ENCODE measurements at places on chromosomes 4 and X.

GRCh38 chrX:119398974-119399771 lies at the start of gene SLC25A43:
SLC25A43 (plus strand) TSS chrX:119399336; CDS start chrX:119399404, 68 bp downstream.
- peak; percentile 17 for DNase-seq

DNA sequence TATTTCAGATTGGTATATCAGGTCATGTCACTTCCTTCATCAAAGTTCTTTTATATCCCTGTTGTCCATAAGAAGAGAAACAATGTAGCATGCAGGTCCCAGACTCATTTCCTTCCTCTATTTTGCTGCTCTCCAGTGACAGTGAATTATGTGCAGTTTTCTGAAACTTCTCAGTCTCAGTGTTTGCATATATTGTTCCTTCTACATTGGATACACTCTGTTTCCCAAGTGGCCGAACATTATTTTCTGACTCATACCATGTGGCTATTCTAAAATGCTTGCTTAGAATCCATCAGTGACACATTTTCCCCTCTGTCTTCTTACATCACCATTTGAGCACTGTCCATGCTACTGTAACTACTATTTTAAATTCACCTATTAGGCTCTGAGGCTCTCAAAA lies 305.7 kb downstream of the PDHA2 start:
- no peak for DNase-seq

DNA sequence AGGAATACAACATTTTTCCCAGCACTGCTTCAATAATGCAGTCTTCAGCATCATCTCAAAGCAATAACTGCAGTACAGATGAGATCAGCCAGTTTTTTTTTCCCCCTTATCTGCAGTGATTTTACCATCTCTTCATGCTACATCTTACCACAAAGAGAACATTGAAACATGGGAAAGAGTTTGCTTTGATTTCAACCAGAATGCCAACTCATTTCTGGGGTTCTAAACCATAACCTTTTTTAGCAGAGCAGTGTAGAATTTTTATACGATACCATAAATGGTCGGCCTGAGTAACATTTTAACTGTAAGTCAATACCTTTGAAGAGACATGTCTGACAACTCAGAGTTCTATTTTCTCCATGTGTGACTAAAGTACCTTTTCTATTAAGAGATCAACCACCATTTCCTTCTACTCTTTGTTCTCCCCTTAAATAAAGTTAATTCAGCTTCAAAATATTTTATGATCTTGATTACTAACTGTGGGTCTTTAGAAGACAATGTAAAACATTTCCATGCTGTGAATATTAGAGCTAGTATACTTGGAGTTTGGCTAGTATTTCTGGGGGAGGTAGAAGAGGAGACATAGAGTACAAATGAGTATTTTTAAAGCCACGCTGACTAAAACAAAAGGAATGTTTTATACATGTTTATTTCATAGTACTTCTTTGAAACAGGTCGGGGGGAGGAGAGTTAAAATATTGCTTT lies 69.1 kb downstream of the TET2 start:
- DNase-seq, result no peak

- DNase-seq, result no peak
These were observed 236.2 kb upstream of the SFRP2 start for GRCh38 chr4:154025110-154025509.

DNA sequence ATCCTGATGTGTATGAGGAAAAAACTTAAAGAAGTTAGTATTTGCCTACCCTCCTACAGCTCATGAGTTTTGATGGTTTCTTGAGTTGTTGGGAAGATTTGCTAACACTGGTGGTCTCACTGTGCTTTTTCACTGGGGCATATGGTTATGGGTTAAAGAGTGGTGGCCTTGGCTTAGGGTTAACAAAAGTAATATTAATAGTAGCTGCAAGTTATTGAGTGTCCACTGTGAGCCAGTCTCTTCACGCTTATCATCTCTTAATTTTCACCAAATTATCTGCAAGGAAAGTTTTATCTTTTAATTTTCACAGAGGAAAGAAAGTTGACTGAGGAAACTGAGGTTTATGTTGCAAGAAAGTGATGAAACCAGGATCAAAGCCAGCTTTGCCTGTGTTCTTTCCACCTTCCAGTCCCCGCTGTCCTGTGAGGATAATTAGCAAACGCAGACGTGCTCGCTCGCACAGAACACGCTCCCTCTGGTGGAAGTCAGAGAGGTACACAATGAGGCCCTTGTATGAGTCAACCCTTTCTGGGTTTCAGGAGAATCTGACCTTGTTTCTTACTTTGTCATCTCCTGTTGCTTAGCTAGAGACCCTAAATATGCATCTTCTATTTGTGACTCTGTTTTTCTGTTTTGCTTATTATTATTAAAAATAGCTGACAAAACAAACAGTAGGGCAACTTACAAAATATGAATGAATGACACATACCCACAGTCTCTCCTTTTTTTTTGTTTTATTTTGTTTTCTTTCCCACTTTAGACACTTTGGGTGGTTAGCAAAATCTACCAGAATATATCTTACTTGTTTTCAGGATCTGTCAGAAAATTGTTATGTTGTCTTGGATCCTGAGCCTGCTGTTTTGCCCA lies 94.3 kb downstream of the DDIT4L start:
- DNase-seq, result peak; percentile 73

DNA sequence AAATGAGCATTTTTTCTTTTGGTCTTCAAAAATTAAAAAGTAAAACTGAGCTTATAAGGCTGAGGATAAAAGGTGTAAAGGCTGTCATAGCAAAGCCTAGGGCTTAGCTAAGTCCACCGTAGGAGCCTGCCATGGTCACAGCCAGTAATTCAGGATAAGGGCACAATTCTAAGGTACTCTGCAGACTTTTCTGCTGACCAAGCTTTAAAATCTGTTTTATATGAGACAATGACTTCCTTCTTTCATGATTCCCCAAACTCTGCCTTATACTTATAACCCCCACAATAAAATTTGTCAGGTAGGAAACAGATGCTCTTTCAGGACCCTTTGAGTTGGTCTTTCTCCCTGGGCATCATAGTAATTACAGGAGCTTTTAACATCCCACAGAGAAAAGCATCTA lies 138.5 kb downstream of the COL4A6 start:
- DNase-seq, result no peak

- no peak for DNase-seq
These were observed 166.0 kb downstream of the PDGFRA start for GRCh38 chr4:54395013-54395527.

- no peak for DNase-seq
These were observed 63.2 kb upstream of the FBXW7 start for GRCh38 chr4:152599095-152599494.

GRCh38 chrX:141176586-141177451 lies at the start of gene LDOC1:
LDOC1 (minus strand) TSS chrX:141177129; CDS start chrX:141177021, 108 bp downstream.
- peak; percentile 75 for DNase-seq

DNA sequence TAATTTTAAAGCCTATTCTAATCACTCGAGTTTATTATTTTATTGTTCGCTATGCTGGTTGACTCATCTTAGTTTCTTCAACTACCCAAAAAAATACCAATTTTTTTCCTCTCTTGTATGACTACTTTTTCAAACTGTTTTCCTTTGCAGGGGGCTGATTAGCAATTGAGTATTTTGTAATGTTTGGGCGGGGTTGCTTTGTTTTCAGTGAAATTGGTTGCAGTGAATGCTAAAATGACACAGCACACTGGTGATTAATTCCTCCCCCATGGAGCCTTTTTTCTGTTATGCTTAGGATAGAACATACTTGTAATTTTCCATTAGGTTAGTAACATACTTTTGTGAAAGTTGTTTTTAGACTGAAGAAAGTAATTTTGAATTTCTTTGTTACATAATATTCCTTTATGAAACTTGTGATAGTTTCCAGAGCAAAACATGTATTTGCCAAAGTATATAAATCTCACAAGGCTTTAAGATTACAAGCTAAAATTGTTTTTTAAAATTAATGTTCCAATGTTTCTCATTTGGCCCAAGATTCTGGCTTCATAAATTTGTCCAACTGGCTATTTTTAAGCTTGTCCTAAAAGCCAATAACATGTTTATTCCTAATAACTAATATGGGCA lies 120.4 kb downstream of the CHIC1 start:
- no peak for DNase-seq

- DNase-seq, result no peak
These were observed 9.3 kb upstream of the SMIM20 start for GRCh38 chr4:25904748-25905082.

DNA sequence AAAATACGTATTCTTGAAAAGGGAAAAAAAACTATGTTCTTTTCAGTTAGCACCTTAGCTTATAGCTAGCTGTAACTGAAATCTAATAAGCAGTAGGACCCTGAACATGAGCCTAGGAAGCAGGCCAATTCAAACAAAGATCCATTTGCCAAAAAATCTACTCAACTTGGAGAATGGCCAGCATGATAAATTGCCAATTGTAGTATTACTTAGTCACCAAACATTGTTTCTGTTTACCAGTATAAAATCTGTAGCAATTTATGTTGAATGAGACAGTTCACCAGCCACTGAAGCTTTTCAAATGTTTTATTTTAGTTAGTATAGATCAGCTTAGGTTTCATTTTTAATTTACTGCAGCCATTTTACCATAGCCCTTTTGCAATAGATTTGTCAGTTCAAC lies 323.6 kb upstream of the DIPK2B start:
- DNase-seq, result no peak

DNA sequence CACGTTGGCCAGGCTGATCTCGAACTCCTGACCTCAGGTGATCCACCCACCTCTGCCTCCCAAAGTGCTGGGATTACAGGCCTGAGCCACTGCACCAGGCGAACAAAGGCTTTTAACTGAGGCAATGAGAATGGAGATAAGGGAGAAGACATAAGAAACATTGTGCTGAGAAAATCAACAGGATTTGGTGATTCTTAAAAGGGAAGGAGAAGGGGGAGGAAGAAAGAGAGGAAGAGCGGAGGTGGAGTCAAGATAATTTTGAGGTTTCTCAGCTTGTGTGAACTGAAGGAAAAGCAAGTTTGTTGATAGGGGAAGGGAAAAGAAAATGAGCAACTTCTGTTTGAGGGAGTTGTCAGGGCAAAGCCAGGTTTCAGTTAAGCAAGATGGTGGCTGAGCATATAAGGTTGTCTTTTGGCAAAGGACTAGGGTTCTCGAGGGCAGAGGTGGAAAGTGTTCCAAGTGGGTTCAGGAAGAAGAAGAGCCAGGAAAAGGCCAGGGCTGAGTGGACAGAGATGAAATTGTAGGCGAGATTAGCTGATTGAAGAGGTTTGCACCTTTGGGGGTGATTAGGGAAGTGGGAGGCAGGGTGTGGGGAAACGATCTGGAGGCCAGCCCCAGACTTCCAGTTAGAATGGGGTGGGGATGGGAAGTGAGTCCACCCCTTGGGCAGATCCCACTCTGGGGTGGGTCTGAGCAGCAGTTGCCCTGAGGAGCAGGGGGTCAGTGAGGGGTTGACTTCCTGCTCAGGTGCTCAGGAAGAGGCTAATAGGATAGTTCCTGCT lies 7.8 kb downstream of the DOCK11 start:
- DNase-seq, result no peak

GRCh38 chr4:110275871-110276270 lies 77.5 kb upstream of the ELOVL6 start:
- no peak for DNase-seq

DNA sequence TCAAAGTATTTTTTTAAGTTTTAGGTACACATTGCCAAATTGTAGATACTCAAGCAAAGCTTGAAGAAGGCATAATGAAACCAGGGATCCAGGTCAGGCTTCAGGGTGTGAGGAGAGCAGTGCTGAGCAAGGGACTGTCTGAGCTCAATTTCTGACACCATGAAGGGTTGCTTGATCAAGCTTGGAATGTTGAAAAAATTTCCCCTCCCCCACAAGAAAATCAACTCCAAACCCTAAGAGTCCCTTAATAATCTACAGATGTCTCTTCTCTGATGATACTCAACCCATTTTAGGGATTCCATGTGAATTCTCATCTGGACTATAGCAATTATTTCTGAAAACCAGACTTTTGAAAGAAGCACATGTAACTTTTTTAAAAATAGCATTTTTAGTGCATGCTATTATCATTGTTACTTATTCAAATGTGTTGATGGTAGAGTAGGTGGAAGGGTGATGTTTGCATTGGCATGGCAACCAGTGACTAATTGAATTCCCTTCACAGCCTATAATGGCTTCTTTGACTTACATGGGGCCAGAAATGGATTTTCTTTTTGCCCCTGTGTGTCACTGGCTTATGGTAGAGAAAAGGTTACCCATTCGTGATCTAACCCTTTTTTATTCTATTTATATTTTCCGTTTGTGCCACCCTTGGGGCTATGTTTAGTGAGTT lies 252.0 kb downstream of the FBXW7 start:
- DNase-seq, result no peak

DNA sequence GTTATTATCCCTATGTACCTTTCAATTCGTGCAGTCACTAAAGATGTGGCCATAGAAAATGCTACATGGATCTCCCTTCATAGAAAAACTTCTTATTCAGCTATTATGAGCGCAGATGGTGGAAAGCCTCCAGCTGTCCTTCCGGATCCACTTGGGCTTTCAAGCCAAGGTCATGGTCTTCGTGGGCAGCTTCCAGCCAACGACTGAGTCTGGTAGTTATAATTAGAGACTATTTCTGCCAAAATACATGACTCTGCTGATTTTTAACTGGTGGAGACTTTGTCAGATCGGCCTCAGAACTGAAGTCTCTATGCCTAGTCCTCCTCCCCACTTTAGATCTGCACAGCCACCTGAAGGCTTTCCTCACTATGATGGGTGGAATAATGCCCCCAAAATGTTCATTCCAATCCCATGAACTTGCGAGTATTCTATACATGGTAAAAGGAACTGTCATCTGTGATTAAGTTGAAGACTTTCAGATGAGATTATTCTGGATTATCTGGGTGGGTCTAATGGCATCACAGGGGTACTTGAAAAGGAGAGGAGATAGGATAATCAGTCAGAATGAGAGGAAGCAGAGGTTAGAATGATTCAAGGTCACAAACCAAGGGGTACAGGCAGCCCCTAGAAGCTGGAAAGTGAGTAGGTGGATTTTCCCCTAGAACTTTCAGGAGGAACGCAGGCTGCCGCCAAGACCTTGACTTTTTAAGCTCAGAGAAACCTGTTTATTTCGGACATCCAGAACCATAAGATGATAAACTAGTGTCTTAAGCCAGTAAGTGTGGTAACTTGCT lies 171.1 kb upstream of the CXCL13 start:
- no peak for DNase-seq

DNA sequence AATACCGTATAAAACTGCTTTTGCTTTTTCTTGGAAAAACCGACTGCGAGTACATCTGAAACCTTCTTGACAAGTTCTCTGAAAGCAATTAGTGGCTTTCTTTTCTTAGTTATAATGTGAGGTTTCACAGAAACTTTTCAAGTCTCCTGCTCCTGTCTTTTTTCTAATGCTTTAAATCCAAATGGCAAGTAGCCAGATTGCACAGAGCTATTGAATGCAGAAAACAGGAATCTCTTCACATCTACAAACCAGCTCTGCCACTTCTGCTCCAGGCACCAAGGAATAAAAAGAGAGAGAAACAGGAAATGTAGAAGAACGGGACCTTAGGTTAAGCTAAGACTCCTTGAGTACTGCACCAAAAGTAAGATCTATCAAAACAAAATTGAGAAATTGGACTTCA lies 267.3 kb upstream of the TET2 start:
- peak; percentile 6 for DNase-seq

GRCh38 chr4:135192751-135193535 lies 991.4 kb upstream of the PABPC4L start:
- DNase-seq, result no peak

- peak; percentile 0 for DNase-seq
These were observed 72.3 kb upstream of the ADGRG2 start for GRCh38 chrX:19194285-19195242.
